Stimulated activated CD4-positive, alpha-beta T cell treated with anti-CD3 and anti-CD28 coated beads, Interleukin-2, amount 100 ng/mL, for 24 hours (primary cell): ENCODE measurements at places on chromosomes 2 and 18.

DNA sequence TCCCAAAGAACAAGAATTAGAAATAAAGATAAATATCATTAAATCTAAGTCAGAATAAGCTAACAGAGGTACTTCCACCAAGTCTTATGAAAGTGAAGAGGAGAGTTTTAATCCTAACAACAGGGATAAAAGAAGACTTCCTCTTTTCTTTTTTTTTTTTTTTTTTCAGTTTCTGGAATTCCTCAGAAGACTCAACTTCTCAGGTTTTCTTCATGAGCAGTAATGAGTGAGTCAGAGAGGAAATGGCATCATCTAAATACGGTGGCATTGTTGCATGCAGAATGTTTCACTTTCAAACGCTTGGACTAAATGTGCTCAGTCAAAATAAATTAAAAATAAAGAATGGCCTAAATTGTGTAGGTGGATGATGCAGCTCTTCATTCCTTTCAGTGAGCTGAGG, 45.6 kb upstream of the ARHGAP15 start:
- DNase-seq, result no peak

DNA sequence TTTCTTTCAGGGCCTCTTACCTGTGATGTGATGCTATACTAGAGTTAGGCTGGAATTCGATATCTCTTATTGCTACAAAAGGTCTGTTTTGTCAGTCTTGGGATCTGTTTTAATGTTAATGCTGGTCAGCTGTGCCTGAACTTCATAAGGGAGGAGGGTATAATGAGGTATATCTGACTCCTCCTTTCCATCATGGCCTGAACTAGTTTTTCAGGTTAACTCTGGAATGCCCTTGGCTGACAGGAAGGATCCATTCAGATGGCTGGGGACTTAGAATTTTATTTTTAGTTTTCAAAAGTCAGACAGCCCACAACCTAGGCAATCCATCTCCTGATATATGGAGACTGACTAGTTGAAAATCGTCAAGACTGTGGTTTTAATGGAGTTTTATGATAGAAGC, 35.9 kb upstream of the TBC1D8 start:
- no peak for DNase-seq

GRCh38 chr2:74578408-74578807, 23.9 kb downstream of the DOK1 start:
- no peak for DNase-seq

DNA sequence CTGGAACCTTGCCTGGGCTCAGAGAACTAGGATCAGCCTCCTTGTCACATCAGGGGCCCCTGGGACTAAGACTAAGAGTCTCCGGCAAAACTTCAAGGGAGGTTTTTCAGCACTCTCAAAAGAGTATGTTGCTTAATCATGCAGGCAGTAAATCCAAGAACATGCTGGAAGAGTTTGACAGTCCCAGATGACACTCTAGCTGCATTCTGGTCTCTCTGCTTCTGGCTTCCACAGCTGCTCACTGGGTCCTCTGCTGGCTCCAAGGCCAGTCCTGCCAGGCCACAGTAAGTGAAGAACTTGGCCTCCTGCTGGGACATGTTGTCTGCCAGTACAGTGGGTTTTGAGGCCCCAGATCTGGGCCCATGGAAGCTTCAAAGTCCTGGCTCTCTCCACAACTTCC, 45.2 kb upstream of the IL1RL1 start:
- no peak for DNase-seq

DNA sequence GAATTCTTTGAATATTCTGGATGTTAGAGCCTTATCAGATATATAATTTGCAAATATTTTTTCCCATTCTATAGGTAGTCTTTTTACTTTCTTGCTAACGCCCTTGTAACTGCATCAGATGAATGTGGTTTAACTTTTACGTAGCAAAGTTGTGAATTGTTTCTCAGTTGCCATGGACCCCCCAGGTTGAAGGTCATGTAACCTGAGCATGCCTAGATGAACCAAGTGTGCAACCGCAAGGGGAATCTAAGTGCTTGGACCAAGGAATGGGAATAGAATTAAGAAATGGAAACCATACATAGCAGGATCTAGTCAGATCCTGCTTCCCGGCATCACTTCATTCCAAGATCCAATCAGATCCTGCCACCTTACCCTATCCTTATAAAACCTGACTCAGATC, 65.1 kb upstream of the TNP1 start:
- DNase-seq, result no peak

- DNase-seq, result no peak
Observed at GRCh38 chr18:45652303-45653080, 37.2 kb downstream of the SLC14A2 start.

DNA sequence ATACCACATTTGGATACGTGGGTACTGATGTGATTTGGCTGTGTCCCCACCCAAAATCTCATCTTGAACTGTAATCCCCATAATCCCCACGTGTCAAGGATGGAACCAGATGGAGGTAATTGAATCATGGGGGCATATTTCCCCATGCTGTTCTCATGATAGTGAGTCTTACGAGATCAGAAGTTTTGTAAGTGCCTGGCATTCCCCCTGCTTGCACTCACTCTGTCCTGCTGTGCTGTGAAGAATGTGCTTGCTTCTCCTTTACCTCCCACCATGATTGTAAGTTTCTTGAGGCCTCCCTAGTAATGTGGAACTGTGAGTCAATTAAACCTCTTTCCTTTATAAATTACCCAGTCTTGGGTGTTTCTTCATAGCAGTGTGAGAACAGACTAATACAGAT, 70.3 kb downstream of the CHST9 start:
- DNase-seq, result no peak

- DNase-seq, result no peak
Observed at GRCh38 chr2:215401896-215402379, 33.9 kb downstream of the FN1 start.

- DNase-seq, result no peak
Observed at GRCh38 chr2:130769343-130769907, 14.1 kb downstream of the AMER3 start.

- no peak for DNase-seq
Observed at GRCh38 chr2:75543446-75543845, 17.3 kb downstream of the EVA1A start.

- DNase-seq, result no peak
Observed at GRCh38 chr2:236853585-236854051, 232.1 kb upstream of the COPS8 start.

DNA sequence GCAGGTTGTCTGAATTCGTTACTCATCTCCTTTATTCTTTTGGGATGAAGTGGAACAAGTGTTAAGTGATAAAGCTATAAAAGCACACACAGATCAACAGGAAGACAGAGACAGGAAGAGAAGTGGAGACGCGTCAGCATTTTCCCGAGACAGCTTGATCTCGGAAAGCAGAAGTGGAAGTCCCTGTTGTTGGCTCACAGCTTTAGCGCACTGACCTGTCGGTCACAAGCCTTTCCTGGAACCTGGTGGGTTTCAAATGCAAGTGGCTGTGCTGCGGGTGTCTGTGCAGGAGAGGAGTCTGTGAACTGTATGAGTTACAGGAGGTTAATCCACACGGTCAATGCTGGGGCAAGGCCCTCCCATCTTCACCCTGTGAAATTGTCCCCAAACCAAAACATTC, 116.6 kb upstream of the PELI1 start:
- DNase-seq, result no peak

DNA sequence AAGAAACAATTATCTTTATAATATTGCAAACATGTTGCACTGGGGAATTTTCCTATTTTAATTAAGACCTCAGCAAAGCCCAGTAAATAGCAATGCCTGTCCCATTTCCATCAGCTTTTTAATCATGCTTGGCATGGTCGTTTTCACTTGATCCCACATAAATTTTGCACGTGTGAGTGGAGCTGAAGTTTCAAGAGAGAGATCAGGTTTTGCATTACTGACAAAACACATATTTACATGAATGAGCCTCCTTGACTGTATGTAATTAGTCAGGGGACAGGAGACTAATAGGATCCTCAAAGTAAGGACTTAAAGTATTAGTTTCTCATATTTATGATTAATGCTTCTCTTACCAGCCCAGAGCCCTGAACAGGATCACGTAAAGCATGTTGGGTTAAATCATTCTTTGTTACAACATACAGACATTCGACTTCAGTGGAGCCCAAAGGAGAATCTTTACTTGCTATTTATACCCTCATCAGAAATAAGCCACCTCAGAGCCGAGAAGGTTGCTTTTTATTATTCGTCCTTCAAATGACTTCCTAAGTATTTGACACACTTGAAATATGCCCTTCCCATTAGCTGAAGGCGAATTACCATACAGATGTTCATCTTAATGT, 711.3 kb downstream of the GALR1 start:
- DNase-seq, result no peak

- DNase-seq, result no peak
Observed at GRCh38 chr2:235784788-235785187, 290.9 kb downstream of the AGAP1 start.

- no peak for DNase-seq
Observed at GRCh38 chr2:240620859-240621258, 4.4 kb upstream of the GPR35 start.

DNA sequence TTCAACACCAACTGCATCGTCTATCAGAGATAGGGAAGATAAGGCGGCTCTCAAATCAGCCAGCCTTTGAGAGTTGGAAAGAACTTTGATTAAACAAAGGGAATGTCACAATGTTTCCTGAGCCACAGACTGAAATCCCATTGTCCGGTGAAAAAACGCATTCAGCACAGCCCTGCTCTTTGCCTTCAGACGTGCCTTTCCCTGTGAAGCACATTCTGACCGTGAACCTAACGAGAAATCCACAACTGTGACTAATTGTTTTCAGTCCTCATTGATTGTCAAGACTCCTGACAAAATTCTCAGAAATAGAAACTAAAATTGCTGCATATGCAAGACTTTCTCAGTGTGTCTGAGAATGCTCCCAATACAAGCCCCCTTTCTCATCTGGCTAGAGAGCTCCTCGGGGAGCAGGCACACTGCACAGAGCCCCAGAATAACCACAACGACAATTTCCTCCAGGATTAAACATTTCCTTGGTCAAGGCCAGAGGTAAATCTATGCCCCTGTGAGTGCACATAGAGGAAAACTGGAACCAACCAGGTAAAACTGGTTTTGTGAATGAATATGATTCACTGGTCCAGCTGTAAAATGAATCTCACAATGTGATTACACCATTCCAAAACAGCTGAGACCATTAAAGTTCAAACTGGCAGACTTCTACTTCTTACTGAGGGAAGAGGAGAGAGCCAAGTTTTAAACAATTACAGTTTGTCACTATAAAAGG, 561.9 kb upstream of the ID2 start:
- DNase-seq, result no peak

- DNase-seq, result no peak
Observed at GRCh38 chr2:2581331-2582159, 250.5 kb upstream of the MYT1L start.

GRCh38 chr2:234422273-234422732, 74.6 kb downstream of the ARL4C start:
- DNase-seq, result no peak

- no peak for DNase-seq
Observed at GRCh38 chr2:143577489-143577888, 448.3 kb downstream of the ARHGAP15 start.

- no peak for DNase-seq
Observed at GRCh38 chr18:37289423-37289822, 276.2 kb downstream of the CELF4 start.

- no peak for DNase-seq
Observed at GRCh38 chr2:48510329-48510728, 19.6 kb upstream of the STON1 start.

DNA sequence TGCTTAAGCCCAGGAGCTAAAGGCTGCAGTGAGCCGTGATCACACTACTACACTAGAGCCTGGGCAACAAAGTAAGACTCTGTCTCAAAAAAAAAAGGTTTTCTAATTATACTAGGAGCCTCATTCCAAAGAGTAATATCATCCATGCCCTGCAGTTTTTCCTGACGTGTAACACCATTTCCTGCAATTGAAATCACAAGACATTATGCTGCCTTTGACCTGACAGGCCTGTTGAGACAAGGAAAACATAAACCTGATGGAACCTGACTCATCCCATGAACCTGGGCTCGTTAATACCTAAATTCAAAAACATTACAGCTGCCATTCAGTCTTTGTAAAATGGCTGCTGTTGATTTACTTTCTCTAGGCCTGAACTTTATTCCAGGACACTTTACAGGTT, 58.7 kb upstream of the PEX13 start:
- no peak for DNase-seq

- DNase-seq, result no peak
Observed at GRCh38 chr2:238450440-238450861, 23.7 kb downstream of the ASB1 start.

GRCh38 chr2:119315241-119315925, 51.3 kb downstream of the C2orf76 start:
- no peak for DNase-seq

DNA sequence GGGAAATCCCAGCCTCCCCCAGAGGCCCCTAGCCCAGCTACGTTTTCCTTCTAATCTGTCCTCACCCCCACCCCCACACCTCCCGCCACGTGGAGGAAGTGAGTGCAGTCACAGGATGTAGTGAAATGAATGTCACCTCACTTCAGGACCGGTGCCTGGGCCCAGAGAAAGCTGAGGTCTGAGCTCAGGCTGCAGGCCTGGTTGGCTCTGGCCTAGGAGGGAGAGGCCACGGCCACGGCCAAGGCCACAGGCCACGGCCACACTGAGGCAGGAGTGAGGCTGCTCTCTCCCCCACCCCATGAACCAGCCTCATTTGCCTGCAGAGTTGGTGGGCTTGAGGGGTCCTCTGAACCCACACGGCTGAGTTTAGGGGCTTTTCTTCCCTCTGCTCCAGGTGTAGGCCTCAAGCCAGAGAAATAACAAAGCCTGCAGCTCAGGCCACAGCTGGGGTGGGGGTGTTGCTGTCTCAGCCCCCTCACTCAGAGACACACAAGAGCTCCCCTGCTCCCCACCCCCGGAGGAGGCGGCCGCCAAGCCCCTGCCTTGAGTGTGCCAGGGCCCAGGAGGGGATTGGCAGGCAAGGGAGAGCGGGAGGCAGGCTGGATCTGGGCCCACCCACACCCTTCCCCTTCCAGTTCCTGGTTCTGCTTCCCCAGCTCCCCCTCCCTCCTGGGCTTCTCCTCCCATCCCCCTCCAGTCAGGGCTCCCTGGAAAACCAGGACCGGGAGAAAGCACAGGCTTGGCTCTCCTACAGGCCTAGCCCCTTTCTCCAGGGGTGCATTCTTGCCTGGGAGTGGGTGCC, 27.0 kb downstream of the DNMT3A start:
- peak; percentile 92 for DNase-seq

DNA sequence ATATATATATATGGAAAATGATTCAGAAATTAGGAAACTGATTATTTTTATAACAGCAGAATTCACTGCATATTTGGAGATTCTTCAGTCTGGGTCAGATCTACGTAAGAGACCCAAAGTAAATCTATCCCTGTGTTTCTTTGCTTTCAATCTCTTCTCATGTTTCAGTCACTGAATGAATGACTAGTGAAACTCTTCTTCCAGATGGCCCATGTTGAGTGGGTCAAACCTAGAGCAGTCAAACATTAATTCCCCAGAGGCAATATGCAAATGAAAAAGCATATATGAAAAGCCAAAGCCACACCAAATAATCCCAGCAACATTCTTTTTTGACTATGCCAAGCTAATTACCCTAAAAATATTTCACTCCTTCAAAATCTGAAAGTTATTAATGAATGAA, 317.3 kb downstream of the RBM43 start:
- DNase-seq, result no peak

- DNase-seq, result no peak
Observed at GRCh38 chr2:85584354-85584856, at the start of gene VAMP5. TSS of gene VAMP5 (plus strand) at chr2:85584431. CDS start at chr2:85584491, 60 bp downstream.
